Stimulated activated CD8-positive, alpha-beta memory T cell treated with anti-CD3 and anti-CD28 coated beads, Interleukin-4, amount 100 ng/mL, for 1 hour (primary cell): ENCODE measurements at places on chromosomes 7 and 10.

GRCh38 chr10:63409465-63410027, 56.2 kb downstream of the JMJD1C start:
- DNase-seq = no peak

DNA sequence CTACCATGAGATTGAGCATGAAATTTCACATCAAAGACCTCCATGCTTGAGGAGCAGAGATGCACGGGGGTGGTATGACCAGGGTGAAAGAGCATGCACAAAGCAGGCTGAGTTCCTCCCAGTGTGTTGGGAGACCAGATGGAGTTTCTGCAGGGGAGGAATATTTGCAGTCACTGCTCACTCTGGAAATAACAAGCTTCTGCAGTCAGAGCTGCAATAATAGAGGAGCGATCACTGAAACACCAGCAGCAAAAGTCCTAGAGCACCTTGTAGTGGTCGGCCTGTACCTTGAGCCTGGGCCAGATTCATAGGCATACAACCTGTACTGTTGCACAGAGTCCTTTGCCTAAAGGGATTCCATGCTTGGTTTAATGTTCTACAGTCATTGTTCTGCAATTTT, 184.5 kb upstream of the SP8 start:
- DNase-seq = no peak

DNA sequence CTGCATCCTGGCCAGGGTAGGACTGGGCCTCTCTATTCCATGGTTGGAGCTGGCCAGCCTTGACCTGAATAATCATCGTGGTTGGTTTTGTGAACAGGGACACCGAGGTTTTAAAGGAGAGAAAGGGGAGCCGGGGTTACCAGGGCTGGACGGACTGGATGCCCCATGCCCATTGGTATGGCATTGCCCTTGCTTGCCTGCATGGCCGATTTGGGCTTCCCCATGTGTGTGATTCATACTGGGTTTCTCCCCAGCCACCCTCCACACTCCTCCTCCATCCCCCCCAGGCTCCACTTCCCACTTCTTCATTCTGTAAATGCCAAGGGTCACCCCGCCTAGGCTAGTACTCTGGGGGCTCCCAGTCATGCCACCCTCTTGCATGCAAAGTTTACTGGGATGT, 98.8 kb upstream of the MACROH2A2 start:
- DNase-seq = no peak

- DNase-seq = no peak
These were observed 161.7 kb downstream of the FANK1 start for GRCh38 chr10:126058104-126058503.

- DNase-seq = peak; percentile 94
These were observed at the start of gene SHOC2 for GRCh38 chr10:110919349-110919931. Gene SHOC2, plus strand, starts transcription at chr10:110919604. Its CDS starts 44,755 bp downstream, at chr10:110964359.

DNA sequence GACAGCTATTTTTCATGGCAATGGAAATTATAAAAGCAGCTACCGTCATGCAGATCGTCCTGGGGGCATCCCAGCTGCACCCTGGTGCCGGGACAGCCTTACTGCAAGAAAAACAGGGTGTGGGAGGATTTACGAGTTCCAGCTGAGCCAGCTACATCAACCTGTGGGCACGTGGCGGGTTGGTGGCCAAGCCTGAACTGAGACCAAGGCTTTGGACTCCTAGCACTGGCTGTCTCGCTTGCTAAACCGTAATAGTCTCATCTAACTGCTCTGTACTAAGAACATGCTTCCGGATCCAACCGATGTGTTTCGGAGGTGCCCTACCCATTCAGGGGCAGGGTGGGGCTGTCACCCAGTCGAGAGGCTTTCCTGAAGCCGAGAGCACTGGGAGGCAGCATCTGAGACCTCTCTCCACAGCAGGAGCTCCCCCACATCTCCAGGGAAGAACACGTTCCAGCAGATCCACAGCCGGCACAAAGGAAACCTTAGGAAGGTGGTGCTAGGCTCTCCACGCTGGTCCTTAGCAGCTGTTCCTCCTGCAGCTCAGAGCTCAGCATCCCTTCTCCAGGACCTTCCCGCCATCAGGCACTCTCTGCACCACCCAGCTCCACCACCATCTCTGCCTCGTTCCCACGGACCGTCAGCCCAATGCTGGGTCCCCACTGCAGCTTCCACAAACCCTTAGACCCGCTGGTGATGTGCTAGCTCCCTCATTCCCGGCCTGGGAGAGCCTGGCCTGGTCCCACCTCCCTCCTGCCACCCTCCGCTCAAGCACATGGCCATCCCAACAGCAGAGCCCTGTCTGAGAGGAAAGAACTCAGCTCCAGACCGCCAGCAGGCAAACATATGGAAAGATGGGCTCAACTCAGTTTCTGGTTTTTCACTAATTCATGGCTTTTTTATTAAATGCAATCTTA, 158.5 kb downstream of the PTPRN2 start:
- no peak for DNase-seq

DNA sequence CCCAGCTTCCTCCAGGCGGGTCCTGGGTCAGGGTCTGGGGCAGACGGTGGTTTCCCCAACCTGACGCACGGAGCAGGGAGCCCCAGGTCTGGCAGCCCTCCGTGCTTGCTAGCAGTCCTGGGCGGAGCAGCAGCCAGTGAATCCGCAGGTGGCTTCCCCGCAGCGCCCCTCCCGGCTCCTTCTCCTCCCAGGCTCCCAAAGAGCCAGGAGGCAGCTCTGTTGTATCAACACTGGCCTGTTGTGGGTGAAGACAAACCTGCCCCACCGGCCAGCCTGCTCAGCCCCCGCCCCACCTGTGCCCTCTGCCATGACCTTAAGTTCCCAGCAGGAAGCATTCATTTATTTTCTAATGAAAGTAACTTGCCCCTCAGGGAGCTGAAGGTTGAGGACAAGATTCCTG, 24.0 kb upstream of the TMEM213 start:
- DNase-seq = no peak

GRCh38 chr7:23207021-23207420, 25.2 kb downstream of the NUP42 start:
- DNase-seq = no peak

DNA sequence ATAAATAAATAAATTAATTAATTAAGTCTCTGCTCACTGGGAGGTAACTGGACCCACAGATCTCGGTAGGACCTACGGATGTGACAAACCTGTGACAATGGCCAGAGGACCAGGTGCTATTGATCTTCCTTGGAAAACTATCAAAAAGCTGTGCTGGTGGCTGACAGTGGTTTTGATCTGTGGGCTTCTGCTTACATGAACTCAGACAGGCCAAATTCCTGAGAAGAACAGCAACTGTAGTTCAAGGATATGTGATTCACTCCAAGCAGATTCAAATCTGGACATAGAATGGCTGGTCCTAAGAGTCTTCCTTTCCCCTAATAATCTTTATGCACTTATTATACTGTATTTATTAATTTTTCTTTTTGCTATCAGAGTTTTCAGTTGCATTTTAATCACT, 80.0 kb downstream of the ATXN7L1 start:
- no peak for DNase-seq

- DNase-seq = no peak
These were observed 10.1 kb upstream of the C7orf33 start for GRCh38 chr7:148580446-148580845.

- DNase-seq = no peak
These were observed 39.8 kb downstream of the ITPRID1 start for GRCh38 chr7:31553661-31554081.

DNA sequence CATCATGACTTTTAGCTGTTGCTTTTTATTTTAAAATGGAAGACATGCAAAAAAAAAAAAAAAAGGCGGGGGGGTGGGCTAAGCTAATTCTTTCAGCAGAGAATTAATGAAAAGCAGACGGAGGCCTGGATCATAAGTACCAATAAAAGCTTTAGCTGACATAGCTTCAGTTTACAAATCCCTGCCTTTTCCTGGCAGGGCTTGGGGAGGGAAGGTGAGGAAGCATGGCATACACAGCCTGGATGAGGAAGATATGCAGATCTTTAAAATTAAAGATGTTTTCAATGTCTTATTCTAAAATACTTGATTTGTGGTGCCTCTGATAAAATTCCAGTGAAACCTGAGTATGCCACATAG, 57.0 kb downstream of the ICA1 start:
- no peak for DNase-seq

- no peak for DNase-seq
These were observed 583.6 kb upstream of the LRRN3 start for GRCh38 chr7:110507369-110507768.

DNA sequence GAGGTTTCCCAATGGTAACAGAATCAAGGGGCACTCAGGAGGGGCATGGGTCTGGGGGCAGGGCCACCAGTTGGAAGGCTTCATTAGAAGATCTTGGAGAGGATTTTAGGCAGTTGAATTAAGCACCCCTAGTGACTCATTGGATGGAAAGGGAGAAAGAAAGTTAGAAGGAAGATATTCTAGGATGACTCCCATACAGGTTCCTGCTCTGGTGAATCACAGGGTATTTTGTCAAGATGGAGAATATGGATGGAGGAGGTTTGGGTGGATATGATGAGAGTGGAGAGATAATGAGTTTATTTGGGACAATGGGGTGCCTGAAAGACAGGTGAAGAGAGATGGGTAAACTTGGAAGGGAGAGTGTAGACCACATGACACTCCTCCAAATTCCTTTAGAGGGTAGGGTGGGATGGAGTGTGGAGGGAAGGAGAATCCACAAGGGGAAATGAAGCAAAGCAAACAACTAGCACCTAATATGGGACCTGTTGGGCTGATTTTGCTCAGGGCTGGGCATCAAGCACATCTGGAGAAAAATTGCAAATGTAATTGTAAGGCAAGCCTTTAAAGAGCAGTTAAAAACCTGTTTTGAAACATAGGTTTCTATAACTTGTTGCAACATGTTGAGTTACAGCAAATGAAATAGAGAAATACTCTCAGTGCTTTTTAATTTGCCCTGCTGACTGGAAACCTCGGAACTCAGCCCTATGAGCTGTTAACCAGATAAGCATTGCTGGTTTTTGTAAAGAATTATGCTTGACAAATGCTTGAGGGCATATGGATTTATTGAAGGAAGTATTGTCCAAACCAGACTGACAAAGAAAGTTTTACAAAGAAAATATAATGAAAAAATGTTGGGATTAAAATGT, 2.9 kb upstream of the ENTPD7 start:
- no peak for DNase-seq

DNA sequence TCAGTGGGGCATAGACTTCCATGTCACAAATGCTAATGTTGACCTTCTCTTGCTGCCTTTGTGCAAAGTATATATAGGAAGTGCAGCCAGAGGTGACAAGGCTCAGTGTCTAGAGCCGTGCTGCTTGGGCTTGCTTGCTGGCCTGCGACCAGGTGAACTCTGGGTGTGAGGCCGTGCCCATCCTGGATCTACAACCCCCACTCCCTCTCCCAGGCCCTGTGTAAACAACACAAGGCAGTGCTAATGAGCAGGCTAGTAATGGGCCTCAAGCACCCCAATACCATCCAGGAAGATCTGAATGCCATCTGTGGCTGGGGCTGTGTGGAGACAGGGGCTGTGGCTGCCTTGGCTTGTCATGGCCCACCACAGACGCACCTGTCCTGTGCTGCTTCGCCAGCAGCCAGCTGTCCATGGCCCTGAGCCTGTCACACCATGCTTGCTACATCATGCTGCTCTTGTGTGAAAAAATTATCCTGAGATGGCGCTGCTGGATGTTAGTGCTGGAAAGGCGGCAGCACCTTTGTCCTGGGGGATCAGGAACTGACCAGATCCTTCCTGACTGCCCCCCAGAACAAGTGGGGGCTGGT, 107.6 kb upstream of the ZNF92 start:
- DNase-seq = no peak

- DNase-seq = no peak
These were observed 39.6 kb upstream of the CABCOCO1 start for GRCh38 chr10:61623161-61623560.

DNA sequence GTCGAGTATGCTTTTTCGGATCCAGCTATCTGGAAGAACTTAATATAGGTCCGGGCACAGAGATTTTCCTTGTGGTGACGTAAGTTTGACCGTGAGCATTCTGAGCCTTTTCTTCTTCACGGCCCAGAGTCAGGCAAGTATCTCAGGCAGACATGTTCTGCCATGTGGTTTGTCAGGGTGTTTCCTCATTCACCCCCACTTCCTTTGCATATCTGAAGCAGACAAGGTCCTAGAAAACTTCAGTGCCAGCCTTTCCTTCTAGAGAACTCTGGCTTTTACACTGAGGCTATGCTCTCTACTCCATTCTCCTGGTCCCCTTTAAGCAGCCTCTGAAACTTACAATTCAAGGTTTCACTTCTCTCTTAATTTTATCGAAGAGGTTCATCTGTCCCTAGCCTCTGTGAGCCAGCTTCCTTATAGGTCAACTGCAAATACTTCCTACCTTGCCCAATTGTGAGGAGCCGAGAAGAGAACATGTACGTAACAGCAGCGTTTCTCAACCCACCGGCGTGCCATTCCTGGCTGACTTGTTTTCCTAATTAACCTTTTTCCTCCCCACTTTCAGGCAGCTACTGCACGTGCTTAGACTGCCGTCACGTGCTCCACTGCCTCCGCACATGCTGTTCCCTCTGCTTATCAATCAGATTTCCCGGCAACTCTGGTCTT, 47.3 kb downstream of the CDCA7L start:
- no peak for DNase-seq

DNA sequence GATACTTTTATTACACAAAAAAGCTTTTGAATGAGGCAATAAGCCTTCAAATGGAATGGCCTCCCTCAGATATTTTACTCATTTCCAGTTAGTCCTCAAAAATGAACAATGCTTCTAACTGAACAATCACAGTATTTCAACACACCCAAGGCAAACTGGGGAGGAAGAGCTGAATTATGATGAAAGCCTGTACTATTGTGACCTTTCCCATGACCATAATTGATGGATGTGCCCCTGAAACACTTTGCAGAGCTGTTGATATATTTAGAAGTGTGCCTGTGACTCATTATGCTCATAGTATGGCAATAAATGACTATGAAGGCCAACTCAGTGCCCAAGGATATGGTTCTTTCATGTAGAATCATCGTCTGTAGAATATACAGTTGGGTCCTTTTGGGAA, 248.1 kb downstream of the AHR start:
- DNase-seq = no peak

DNA sequence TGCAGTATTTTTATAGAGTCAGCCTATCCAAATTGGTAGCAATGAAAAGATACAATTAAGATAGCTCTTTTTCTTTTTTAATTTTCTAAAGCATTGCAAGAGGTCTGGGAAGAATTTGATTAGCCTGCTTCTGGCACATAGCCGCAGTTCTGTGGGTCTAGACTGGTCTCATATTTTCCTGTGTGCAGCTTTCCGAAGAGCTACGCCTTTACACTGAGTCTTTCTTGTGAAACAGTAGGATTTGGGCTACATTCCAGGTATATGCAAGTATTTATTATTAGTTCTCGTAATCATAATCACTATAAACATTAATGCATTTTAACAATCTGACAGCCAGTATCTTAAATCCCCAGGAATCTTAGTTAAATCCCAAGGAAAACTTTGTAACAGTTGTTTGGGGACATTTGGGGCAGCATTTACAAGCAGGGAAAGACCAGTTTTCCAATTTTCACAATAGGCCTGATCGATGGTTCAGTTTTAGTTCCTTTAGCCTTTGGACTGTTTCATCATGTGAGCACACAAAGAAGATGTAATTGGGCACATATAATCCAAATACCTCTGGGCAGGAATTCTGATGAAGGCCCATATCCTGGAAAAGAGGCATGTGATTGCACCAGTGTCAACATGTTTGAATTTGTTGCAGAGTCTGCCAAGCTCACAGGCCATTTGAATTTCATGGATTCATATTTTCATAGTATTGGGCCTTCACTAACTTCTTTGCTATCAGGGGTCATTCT, 287.3 kb downstream of the INHBA start:
- DNase-seq = no peak

- no peak for DNase-seq
These were observed 7.8 kb upstream of the FAM20C start for GRCh38 chr7:184294-185264.

- no peak for DNase-seq
These were observed 49.7 kb downstream of the UNC5B start for GRCh38 chr10:71262027-71262426.

GRCh38 chr10:70162892-70163201, 7.5 kb downstream of the SAR1A start:
- DNase-seq = no peak
